ENCODE measurements at places on chromosomes 6 and 20.

- no peak for DNase-seq
Observed at GRCh38 chr6:71721642-71722041, 164.7 kb upstream of the RIMS1 start.

- no peak for DNase-seq
Observed at GRCh38 chr6:5729813-5730517, 276.8 kb downstream of the NRN1 start.

GRCh38 chr6:149563203-149563927 is 2.8 kb upstream of the GINM1 start:
- no peak for DNase-seq

- DNase-seq, result no peak
Observed at GRCh38 chr6:39614393-39614950, 110.7 kb downstream of the KIF6 start.

- no peak for DNase-seq
Observed at GRCh38 chr20:40769677-40770285, 80.7 kb upstream of the MAFB start.

GRCh38 chr6:158923805-158924498 is 76.0 kb downstream of the RSPH3 start:
- no peak for DNase-seq

GRCh38 chr6:44493132-44493531 is 105.6 kb downstream of the CDC5L start:
- DNase-seq, result no peak

GRCh38 chr20:2825761-2826160 is 9.6 kb downstream of the TMEM239 start:
- no peak for DNase-seq

DNA sequence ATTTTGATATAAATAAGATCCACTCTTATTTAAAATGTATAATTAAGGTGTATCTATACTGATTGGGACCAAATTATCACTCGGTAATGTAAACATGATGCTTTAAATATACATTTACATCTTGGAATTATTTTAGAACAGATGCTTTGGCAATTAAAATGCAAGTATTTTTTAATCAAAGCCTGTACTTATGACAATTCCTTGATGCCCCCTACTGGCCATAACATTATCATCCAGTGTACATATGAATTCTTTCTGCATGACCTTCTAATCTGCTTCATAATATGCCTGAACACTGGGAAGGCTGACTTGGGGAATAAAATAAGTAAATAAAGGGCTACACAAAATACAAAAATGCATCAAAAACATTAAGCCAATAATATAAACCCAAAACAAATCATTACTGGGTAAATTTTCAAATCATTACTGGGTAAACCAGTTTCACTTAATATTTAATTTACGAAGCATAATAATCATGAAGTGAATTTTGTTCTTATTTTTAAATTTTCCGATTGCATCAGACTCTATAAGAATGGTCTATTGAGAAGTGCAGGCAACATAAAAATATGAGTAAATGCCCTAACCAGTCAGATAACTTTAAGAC is 65.1 kb downstream of the CGA start:
- DNase-seq, result no peak

DNA sequence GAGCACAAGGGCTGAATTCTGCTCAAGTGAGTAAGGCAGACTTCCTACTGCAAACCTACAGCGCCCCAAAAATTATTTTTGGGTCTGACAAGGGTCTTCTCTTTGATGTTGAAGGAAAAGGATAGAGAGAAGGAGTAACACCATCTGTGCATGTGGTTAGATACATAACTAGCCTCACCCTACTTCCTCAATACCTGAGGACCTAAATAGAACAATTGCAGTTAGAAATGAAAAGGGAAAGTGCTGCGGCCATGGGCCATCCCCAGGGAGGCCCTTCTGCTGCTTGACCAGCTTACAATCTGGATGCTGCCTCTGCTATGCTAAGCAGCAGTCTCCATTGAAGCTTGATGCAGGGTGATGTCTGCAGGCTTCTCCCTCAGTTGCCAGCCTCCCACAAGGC is 63.2 kb upstream of the ARMH2 start:
- no peak for DNase-seq

GRCh38 chr6:125537090-125537489 is 212.3 kb upstream of the HEY2 start:
- no peak for DNase-seq

DNA sequence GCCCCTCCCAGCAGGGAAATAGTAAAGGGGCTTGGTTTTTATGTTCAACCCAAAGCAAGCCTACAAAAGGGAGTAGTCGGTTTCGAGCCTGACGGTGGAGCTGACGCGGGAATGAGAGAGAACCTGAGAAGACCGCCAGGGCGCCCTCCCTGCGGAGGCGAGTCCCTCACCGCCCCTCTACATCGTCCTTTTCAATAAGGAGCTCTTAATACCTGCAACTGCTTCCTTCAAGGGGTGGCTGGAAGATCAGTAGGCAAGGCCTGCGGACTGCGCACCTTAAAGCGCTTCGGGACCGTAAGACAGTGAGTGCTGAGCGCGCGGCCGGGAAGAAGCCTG is 709 bp upstream of the ZNF76 start:
- DNase-seq, result no peak

DNA sequence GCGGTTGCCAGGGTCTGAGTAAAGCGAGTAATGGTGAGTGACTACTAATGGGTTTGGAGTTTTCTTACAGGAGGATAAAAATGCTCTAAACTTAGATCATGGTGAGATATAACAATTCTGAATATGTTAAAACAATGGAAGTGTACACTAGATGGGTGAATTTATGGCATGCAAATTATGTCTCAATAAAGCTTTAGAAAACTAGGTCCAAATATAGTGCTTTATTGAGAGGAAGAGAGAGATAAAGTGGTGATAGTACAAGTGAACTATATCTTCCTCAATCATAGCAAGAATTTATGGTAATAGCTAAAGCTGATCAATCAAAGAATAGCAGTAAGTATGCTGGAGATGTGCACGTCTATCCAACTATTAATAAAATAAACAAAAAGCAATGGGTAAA is 23.9 kb downstream of the SRPK1 start:
- DNase-seq, result no peak

DNA sequence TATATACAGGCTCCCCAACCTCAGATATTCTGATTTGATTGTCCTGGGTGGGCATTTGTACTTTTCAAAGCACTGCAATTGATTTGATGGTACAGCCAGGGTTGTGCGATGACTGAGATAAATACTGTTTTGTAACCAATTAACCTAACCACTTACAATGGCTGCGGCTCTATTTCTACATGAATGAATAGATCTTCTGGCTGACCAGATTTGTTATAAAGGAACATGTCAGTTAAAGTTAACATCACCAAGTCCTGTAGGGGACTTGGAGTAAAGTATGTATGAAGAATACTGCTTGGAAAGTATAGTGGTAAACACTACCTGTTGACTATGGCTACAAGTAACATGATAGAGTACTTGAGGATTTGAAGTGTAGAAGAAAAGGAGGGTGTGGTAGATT is 369.2 kb upstream of the JAG1 start:
- DNase-seq, result no peak

DNA sequence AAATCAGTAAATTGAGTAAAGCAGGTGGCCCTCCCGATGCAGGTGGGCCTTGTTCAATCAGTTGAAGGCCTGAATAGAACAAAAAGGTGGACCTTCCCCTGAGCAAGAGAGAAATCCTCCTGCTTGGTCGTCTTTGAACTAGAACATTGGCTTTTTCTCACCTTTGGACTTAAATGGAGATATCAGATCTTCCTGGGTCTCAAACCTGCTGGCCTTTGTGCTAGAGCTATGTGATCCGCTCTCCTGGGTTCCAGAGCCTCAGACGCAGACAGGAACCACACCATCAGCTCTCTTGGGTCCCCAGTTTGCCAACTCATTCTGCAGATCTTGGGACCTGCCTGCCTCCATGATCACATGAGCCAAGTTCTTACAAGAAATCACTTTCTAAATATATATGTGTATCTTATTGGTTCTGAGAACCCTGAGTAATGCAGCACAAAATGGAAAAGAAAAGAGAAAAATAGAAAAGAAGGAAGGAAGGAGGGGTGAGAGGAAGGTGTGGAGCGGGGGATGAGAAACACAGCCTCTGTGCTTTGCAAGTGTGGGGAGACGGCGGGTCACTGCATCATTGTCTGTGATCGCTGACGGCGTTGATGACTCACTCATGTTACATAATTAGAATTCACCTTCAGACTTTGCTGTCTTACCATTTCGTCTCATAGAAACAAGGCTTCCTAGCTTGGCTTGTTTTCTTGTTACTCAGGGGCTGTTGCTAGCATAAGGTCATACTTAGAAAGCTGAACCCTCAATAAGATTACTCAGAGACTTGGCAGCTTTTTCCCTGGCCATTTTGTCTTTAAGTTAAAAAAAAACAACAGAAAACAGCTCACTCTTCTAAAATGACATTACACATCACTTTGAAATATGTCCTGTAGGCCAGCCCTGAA is 85.7 kb upstream of the NEDD9 start:
- no peak for DNase-seq

- DNase-seq, result no peak
Observed at GRCh38 chr20:48898896-48899530, 22.5 kb upstream of the ARFGEF2 start.

GRCh38 chr6:25623879-25624278 is 28.1 kb upstream of the SCGN start:
- DNase-seq, result no peak

- no peak for DNase-seq
Observed at GRCh38 chr20:4881006-4881730, 120.1 kb downstream of the SLC23A2 start.

- peak; percentile 27 for DNase-seq
Observed at GRCh38 chr20:46757754-46758678, 48.6 kb downstream of the SLC2A10 start.

GRCh38 chr20:62382306-62383198 is 4.4 kb upstream of the RPS21 start:
- DNase-seq, result peak; percentile 41

GRCh38 chr6:7086488-7086887 is 21.3 kb upstream of the RREB1 start:
- no peak for DNase-seq

- no peak for DNase-seq
Observed at GRCh38 chr6:13178107-13178506, 150.2 kb downstream of the TBC1D7 start.

DNA sequence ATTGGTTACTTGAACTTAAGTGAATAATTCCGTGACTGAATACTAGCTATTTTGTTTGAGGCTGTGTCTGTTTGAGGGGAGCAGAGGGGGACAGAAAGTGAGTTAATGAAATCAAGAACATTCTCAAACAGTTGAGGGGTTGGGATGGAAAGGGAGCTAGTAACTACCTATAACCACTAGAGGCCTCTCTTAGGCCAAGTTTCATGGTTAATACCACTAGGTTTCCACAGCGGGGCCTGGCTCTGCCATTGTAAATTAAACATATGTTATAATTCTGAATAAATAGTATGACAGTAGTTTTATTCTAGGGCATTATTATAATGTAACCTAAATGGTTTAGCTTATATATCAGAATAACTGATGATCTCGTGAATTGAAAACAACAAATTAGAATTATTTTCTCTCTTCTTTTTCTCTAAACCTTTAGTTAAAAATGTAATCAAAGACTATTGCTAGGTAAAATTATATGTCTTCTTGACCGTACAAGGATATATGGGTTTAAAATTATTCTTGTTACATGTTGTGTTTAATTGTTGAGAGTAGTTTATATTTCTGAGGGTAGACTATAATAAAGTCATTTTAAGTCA is 108.1 kb downstream of the BCKDHB start:
- peak; percentile 6 for DNase-seq

DNA sequence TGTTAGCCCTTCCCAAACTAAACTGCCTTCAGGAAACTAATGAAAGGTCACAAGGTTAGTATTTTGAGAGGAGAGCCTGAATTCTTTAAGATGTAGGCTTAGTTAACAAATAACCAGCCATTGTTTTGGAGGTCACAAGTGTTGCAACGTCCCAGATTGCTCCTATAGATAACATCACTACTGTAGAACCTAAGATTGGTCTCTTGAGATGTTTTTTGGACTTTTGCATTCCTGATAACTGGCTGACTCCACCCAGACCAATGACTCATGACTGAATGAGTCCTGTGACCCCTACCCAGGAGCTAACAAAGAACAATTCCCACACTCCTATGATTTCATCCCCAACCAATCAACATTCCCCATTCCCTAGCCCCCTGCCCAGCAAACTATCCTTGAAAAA is 178.8 kb downstream of the SCP2D1 start:
- no peak for DNase-seq

DNA sequence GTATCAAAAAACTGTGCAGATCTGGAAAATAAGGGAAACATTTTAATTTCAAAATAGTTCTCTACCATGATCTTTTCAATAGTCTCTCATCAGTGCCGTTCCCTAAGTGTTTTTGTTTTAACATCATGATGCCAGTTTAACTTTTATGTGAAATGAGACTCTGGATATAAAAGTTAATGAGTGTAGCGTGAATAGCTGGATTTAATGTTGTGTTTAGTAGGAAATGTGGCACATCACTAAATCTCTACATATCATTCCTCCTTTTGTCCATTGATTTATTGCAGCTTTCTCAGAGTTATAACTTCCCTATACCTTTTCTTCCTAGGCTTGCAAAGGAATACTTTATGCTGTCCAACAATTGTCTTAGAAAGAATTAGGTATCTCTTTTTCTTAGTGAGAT is 81.4 kb upstream of the SCGN start:
- DNase-seq, result no peak

- no peak for DNase-seq
Observed at GRCh38 chr6:130320908-130321307, 44.9 kb upstream of the TMEM200A start.
